ENCODE measurements at places on chromosomes 6 and 20.

DNA sequence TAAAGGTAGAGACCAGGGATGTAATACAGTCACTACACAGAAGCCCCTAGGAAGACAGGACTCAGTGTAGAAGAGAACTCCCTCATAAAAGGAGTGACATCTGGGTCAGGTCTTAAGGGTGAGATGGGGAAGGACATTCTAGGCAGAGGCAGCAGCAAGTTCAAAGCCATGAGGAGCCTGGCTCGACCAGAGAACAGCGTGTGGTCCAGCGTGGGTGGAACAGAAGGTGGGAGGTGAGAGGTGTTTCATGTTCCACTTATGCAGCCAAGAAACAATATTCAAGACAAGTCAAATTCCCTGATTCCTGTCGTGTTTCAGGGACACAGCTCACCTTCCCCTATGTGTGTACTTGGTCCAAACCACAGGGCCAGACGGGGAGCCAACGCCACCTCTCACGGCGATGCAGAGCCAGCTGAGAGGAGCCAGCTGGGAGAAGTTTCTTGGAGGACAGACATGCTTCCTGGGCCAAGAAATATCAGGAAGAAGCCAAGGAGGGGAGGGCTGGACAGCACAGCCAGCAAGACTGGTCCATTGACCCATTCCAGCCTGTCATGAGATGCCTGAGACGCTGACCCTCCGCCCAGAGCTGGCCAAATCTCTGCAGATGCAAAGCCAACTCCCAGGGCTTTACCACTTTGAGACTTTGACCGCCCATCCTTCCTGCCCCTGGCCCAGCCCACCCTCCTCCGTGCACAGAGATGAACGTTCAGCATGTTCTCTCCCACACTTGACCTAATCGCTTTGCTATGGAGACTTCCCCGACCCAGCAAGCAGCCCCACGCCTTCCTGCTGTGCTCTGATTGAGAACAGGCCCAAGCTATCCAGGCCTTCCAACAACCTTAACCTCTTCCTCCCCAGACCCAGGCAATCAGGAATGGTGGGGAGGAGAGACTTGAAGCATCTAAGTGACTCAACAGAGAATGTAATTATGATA lies 113.8 kb downstream of the PRND start:
- no peak for DNase-seq

DNA sequence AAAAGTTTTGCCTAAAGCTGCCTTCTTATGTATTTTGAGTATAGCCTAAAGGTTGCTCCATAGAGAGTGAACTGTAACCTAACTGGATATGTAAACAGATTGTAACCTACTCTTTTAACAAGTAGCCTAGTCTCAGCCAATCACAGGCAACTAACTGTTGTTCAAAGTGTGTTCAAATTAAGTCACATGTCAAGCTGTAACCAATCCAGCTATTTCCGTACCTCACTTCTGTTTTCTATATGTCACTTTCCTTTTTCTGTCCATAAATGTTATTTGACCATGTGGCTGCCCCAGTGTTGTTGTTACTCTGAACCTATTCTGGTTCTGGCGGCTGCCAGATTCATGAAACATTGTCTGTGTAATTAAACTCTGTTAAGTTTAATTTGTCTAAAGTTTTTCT lies 47.4 kb upstream of the RNGTT start:
- DNase-seq = no peak

GRCh38 chr6:144731229-144731628 lies 446.1 kb downstream of the UTRN start:
- no peak for DNase-seq

DNA sequence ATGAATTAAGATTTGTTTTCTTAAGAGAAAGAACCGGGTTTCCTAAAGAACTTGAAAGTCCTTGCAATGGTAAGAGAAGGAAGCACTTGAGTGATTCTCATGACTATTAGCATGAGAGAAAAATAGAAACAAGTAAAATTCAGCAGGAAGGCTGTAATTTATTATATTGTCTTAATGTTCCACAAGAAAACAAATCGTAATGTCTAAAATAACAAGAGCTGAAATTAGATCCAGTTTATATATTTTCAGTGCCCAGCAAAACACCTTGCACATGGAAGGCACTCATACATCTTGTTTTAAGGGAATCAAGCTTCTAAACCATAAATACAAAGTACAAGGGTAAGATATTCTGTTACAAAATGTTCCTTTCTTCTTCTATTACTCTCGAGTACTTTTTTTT lies 229.4 kb upstream of the PLN start:
- DNase-seq = no peak

GRCh38 chr6:159108426-159108985 lies 60.7 kb upstream of the FNDC1 start:
- DNase-seq = no peak

GRCh38 chr20:59308493-59309201 lies 8.2 kb downstream of the EDN3 start:
- DNase-seq = no peak

DNA sequence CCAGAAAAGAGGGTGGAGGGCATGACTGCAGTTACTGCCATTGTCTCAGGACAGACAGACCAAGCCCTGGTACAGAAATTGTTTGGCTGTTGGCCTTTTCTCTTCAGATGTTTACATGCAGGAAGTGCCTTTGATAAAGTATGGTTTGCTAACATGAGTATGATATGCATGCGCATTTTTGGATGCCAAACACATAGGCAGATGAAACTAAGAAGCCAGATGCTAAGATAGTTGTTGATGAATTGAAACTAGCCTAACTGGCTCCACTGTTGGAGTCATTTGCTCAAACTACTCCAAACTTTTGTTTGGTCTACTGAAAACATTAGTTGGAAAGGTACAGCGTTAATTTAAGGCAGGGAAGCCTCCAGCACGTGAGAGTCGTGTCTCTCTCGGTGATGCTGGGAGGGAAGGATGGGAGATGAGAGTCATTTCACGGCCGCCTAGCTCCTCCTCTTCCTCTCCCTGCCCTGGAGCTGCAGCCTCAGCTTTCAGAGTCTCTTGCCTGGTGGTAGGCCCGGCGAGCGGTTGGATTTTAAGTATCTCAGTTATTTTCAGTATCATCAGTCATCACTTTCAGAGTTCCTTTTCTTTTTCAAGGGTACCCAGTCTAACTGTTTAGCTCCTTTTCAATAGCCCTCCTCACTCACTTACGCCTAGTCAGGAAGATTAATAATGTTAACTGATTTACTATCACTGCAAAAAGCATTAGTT lies 29.7 kb downstream of the RREB1 start:
- no peak for DNase-seq

DNA sequence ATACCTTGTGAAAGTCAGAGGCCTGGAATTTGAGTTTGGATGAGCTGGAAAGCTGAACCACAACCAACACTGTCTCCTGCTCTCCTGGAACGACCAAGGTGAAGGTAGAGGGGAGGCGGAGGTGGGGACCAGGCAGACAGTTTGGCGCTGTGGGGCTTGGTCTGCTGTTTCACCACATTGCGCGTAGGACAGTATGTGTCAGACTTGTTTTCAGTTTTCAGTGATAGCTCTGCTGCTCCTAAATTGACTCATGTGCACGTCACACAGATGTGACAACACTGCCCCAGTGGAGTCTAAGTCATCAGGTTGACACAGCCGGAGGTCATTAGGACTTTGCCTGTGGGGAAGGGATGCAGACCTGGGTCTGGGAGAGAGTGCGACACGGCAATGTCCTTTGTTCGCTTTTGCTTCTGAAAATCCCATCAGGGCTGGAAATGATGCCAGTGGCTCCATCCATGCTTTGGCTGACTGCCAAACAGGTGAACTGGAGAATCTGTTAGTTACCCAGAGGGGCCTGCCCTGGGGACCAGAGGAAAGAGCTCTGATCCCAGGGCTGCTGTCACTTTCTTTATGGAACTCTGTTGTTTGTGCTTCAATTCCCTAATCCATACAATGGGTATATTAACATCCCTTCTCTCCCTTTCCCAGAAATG lies 255.5 kb downstream of the CDC5L start:
- DNase-seq = peak; percentile 34

GRCh38 chr6:163711615-163712565 lies 297.4 kb downstream of the QKI start:
- DNase-seq = no peak

- DNase-seq = no peak
Observed at GRCh38 chr6:15936503-15936902, 192.4 kb upstream of the MYLIP start.

DNA sequence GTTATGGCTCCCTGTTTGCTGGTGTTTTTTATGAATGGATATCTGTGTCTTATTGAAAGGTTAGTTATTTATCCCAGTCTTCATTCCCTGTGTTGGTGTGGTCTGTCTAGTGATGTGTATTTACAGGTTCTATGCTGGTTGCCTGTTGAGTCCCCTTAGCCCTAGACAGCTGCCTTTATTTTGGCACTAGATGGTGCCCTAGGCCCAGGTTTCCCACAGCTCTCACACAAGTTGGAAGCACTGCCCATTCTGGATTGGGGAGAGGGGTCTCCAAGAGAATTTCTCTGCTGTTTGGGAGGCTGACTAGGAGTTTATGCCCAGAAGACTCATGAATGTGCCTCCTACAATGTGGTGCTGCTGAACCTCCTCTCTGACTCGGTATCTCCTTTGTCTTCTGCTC lies 12.4 kb downstream of the GRM1 start:
- DNase-seq = no peak

GRCh38 chr6:13445005-13445743 lies 42.2 kb downstream of the GFOD1 start:
- DNase-seq = peak; percentile 81

GRCh38 chr20:434221-434620 lies 26.1 kb downstream of the RBCK1 start:
- no peak for DNase-seq

DNA sequence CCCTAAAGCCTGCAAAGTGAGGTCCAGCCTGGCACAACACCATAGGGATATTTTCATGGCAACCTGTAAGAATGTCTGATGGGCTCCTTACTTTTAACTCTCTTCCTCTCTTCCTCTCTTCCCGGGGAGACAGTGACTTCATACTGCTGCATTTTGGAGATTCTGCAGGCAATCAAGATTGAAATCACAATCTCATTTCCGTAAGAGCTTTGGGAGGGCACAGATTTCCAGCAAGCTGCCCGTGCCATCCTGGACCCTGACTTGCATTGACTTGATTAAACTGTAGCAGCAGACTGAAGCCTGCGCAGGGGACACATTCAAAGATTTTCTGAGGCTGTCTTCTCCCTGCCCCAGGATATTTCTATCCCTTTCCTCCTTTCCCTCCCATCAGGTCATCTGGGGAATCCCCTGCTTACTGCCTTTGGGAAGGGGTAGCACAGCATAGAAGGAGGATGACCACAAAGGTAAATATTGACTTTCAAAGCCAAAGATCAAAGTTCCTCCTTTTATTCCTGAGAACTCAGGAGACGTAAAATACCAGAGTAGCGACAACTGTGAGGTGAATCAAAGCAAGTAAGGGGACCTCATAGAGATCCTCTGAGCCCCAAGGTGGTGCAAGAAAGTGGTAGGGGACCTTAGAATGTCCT lies 504.0 kb upstream of the ARID1B start:
- DNase-seq = no peak

GRCh38 chr6:111750753-111751673 lies 122.2 kb downstream of the FYN start:
- no peak for DNase-seq

DNA sequence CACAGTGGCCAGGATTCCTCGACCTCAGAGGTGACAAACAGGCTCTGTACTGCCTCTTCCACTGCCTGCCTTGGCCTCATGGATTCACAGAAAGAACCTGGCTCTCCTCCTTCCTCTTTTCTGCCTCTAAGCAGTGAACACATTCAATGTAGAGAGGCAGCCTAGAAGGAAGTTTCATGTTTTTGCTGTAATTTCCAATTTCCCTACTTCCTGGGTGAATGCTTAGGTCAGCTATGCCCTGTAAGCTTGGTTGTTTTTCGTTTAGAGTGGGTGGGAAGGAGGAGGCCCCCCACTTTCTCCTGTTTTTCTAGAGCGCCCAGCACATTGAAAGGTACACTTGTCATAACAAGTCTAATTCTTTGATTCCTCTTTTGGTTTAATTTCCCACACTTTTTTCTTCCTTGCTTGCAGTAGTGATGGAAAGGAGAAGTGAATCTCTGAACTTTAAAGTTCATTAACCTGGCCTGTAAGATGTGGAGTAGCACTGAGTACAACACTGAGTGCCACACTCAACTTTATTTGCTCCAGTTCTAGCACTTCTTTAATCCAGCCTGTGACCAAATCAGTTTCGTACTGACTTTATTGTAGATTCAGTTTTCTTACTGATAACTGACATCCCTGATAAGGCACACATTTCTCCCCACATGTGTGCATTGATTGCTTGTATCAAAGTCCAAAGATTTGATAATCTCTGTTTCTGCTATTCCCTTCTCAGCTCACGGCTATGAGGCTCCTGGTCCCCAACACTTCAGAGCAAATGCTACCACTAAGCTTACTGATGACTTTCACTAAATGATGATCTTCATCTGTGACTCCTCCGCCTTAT lies 100.0 kb upstream of the MAN1A1 start:
- no peak for DNase-seq

- no peak for DNase-seq
Observed at GRCh38 chr6:31470801-31471200, 27.1 kb upstream of the MICB start.

- DNase-seq = peak; percentile 78
Observed at GRCh38 chr6:31087494-31088089, 24.8 kb downstream of the C6orf15 start.

DNA sequence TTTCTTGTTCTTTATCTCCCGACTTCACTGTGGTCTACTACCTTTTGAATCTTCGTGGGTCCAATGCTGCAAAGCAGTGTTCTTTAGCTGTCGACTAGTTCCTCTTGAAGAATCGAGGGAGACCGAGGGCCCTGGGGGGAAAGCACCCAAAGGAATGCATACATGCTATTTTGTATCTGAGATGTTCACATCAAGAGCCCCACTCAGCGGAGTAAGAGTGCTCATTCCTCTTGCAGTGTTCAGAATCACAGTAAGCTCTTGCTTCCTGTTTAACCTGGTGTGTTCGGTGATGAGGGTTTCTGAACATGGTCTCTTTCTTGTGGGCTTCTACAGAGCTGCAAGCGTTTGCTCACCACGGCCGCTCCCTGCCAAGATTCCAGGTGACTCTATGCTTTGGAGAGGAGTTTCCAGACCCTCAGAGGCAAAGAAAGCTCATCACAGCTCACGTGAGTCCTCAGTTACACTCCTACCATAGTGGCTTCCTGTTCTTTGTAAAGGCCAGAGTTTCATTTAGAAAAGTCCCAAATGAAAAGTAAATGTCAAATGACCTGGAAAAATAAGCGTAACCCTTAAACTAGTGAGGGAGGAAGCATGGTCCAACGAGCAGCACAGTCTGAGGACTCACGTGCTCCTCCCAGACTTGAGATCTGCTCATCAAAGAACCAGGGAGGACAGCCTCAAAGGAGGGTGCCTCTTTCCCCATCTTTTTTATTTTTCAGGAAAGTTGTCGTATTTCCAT lies 13.3 kb downstream of the IRF4 start:
- DNase-seq = no peak

DNA sequence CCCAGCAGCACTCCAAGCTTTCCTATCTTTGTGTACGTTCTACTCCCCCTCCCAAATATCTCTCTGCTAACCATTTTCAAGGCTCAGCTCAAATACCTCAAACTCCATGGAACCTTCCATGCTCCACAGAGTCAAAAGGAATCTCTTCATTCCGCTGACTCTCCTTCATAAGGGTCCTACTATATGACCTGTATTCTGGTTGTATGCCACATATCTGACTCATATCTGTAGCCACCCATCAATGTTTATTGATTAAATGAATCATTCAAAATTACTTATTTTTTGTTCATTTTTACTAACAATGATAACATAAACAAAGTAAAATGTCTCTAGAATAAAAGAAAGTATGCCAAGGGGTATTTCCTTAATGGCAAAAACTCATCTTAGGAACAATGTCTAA lies 123.2 kb downstream of the ARHGAP18 start:
- no peak for DNase-seq

All from COR-L47 (cell line).